ENCODE measurements at places on chromosomes 16 and 17.

DNA sequence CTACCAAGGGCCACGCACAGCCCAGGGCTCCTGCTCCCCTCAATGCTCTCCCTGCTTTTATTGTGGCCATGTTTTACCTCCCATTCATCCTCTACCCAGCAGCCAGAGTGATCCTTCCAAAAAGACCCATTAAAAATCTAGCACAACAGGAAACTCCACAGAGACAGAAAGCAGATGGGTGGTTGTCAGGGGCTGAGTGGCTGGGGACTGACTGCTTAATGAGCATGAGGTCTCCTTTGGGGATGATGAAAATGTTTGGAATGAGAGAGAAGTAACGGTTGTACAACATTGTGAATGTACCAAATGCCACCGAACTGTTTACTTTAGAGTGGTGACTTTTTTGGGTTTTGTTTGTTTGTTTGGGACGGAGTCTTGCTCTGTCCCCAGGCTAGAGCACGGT lies 107.4 kb downstream of the GAS7 start:
- DNase-seq, result no peak

GRCh38 chr17:68805609-68806008 lies 149.6 kb downstream of the ABCA8 start:
- no peak for DNase-seq

- DNase-seq, result no peak
Observed at GRCh38 chr16:48892893-48893292, 282.9 kb upstream of the N4BP1 start.

DNA sequence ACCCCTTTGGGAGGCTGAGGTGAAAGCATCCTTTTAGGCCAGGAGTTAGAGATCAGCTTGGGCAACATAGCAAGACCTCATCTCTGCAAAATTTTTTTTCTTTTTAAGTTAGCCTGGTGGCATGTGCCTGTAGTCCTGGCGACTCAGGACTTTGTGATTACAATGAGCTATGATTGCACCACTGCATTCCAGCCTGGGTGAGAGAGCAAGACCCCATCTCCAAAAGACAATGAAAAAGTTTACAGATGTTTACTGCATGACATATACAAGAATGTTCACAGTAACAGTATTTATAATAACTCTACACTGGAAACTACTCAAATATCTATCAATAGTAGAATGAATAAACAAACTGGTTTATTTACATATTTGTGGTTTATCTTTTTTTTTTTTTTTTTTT lies 33.1 kb upstream of the CCL22 start:
- no peak for DNase-seq

DNA sequence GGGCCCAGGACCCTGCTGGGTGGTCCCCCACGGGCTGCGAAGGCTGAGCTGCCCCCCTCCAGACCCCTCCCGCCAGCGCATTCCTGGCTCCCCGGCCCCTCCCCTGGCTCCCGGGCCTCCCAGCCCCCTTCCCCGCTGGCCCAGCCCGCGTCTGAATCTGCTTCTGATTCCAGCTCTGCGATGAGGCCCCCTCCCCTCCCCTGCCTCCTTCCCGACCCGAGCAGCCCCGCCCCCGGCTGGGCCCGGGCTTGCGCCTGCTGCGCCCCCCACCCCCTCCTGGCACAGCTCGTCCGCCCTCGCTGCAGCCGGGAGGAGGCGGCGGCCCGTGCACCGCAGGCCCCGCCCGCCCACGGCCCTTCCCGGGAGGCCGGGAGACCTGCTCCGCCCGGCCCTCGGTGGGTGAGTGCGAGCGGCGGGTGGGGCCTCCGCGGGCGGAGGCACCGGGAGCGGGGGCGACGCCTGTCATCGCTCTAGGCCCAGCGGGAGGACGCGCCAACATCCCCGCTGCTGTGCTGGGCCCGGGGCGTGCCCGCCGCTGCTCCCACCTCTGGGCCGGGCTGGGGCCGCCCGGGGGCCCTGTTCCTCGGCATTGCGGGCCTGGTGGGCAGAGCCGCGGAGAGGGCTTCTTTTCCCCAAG lies at the start of gene NTN3:
Gene NTN3, plus strand, starts transcription at position 282 of the 637 bp plus-strand sequence. CDS start 405 bp downstream, outside the sequence.
- no peak for DNase-seq

DNA sequence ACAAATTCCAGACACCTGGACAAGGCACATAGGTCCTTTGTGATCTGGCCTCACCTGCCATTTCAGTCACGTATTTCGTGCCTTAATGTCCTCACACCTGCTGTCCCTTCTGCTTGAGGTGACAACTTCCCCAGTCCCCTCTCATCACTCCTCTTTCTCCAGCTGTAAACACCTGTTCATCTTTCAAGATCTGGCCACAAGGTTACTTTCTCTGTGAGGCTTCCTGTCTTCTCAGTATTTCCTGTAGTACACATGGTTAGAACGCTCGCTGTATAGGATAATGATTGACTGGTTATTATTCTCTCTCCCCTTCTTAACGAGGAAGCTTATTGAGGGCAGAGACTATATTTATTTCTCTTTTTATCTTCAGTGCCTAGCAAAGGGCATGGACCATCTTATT lies 74.5 kb upstream of the PMFBP1 start:
- no peak for DNase-seq

DNA sequence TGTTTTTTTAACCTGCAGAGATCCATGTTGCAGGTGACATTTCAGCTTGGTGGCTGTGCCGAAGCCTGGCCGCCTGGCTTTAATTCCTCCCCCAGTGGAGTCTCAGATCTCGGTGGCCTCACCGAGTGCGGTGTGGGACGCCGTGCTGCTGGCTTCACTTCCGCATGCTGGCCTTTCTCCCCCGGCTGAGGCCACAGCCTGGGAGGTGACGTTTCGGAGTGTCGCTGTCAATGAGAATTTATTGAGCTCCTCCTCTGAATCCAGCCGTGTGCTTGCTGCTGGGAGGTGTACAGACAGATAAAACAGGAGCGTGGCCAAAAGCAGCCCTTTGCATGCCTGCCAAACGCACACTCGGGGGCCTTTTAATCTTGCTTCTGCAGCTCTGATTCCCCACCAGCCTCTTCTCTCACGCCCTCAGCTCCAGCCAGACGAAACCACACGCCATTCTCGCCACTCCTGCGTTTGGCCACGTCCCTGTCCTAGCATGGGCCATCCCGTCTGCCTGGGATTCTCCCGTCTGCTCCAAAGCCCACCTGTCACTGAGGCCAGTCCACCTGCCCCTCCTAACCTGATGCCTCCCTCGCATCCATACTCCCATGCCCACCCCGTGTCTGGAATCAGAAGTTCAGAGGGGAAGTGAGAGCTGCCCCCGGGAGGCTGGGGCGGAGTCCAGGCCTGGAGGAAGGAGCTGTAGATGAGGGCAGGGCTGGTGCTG lies 3.6 kb downstream of the GSE1 start:
- peak; percentile 49 for DNase-seq

- no peak for DNase-seq
Observed at GRCh38 chr16:87701505-87701921, 64.3 kb downstream of the KLHDC4 start.

- no peak for DNase-seq
Observed at GRCh38 chr17:21354796-21355385, 21.3 kb upstream of the KCNJ12 start.

DNA sequence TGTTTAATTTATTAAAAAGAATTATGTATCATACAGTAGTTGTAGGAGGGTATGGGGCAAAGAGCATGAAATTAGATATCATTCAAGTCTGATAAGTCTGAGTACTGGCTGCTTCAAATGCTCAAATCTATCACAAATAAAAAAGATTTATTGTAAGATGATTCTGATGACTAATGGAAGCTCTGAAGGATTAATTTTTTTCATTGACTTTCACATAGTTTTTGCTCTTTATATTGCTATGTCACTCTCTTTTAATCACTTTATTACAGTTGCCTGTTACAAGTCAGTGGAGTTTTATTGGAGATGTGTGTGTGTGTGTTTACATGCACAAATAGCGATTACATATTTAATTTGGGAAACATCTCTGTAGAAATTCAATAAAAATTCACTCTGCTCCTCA lies 15.0 kb downstream of the MAP2K4 start:
- DNase-seq, result no peak

- no peak for DNase-seq
Observed at GRCh38 chr16:77499373-77500285, 64.8 kb upstream of the ADAMTS18 start.

GRCh38 chr17:21425736-21426135 lies 49.6 kb downstream of the KCNJ12 start:
- DNase-seq, result no peak

DNA sequence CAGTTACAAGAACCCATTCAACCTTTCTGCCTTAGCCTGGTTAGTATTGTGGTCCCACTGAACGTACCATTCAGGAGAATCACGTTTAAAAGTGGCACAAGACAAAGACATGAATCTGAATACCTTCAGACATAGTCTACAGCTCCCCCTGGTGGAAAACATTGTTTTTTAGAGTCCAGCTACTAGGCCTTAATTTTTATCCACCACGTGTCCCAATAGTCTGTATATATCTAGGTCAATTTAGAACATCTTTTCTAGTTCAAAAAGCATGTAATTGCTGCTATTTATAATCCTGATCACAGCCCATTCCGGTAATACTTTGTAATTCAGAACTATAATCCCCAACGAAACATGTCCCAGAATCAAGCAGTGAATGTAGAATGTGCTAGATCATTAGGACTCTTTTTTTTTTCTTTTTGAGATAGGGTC lies 13.7 kb upstream of the GUCY2D start:
- no peak for DNase-seq

- no peak for DNase-seq
Observed at GRCh38 chr16:82605863-82606620, 20.7 kb upstream of the CDH13 start.

DNA sequence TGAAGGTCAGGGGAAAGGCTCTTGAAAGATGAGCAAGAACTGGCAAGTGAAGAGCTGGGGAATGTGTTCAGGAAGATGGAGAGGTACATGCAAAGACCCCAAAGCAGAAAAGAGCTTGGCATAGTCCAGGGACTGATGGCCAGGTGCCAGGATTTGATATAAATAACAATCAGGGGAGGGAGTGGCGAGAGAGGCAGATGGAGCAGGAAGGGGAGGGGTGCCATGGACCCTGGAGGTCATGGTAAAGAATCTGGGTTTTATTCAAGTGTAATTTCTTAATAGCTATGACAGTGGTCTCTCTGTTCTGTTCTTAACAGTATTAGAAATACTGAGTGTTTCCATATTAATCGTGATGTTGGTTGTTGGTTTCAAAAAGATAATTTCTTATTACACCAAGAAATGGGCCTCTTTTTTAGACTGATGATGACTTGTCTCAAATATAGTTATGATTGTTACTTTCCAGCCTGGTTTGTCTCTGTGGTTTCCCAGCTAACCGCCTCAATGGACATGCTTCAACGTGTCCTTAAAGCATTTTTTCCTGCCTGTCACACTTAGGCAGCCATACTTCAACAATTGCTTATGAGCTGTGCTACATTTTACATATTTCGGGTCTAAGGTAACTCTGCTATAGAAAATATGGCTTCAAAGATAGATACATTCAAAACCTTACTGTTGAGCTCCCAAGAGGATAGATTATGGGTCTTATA lies 49.4 kb downstream of the MYH10 start:
- no peak for DNase-seq

GRCh38 chr17:8754890-8755289 lies 3.5 kb downstream of the SPDYE4 start:
- no peak for DNase-seq

- DNase-seq, result no peak
Observed at GRCh38 chr17:69320210-69320907, 6.6 kb downstream of the ABCA5 start.

Measured in activated T-cell treated with anti-CD3 and anti-CD28 coated beads, Interleukin-2, amount 50 U/mL, for 48 hours (primary cell).